ENCODE measurements at places on chromosomes 2 and 18. TPM values are rescaled to one million over a fixed set of nuclear protein-coding genes. Genes with fewer than 3 reads are reported as not detected.

LYG1 gene
- total RNA-seq = 0.78 TPM

NCKAP5 gene
- not detected for total RNA-seq

DNA sequence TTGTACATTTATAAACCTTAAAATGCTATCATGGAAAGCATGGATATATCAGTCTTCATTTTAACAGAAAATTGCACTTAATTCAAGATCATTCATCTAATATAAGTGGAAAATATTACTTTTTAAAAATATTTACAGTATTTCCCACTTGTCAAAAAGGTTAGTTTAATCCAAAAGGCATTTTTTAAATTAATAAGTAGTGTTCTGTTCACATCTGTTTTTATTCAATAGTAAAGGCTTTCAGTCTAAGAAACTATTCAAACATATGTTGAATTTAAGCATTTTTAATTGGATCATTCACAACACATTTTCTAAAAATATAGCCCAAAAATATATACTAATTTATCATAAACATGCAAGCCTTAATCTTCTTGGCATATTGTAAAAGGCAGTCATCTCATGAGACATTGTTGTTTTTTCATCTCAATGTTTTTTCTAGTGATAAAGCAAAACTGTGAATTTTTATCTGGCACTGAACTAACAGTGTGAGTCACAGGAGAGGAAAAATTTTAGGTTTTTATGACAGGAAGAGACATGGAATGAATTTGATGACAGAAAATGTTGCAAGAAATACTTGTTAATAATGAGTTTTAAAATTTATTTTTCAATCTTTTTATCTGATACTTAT is 1642.5 kb upstream of the TMEFF2 start:
- DNase-seq = no peak

C2orf78 gene
- total RNA-seq = not detected

DNA sequence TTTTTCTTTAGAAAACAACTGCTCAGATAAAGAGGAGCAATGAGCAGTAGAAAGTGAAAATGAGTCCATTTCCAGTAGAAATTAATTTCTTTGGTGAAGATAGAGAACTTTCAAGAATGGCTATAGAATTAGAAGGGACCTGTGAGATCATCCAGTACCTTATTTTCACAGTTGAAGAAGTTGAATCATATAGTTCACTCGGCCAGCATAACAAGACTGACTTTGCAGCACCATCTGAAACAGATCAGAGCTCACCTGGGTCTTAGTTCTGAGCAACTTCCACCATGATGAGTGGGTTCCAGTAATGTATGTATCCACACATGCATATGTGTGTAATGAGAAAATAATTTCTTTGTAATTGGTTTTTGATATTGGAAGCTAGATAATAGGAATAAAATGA is 58.6 kb downstream of the CERS6 start:
- DNase-seq = no peak

SLC4A5 gene
- 1.2 TPM for total RNA-seq

SMCHD1 gene
- 44.9 TPM for total RNA-seq

- DNase-seq = no peak
These were observed 11.9 kb downstream of the IL18R1 start for GRCh38 chr2:102367331-102367971.

DNA sequence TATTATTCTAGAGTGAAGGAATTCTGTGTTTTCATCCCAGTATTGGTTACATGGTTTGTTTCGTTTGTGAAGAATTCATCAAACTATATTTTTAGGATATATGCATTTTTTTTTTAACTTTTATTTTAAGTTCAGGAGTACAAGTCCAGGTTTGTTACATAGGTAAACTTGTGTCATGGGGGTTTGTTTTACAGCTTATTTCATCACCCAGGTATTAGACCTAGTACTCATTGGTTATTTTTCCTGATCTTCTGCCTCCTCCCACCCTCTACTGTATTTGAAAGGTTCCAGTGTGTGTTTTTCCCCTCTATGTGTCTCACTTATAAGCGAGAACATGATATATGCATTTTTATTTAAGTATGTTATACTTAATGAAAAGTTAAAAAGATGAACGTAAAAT is 47.6 kb downstream of the SCN9A start:
- no peak for DNase-seq

DNA sequence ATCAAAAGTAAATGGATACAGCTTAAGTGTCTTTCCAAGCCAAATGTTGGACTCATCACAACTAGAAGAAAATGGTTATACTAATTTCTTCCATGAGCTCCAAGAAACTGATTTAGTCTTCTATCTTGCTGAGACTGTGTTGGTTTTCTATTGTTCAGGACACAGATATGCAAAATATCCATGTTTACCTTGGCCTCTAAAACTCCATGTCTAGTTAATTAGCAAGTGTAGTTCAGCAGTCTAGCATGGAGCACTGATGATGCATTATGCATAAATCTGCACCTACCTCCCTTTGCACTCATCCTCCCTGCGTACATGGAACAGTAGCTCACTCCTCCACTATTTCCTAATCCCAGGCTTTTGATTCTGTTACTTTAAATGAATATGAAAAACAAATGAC is 731.4 kb upstream of the CHAC2 start:
- DNase-seq = no peak
